ENCODE measurements at places on chromosomes 6 and 20.

DNA sequence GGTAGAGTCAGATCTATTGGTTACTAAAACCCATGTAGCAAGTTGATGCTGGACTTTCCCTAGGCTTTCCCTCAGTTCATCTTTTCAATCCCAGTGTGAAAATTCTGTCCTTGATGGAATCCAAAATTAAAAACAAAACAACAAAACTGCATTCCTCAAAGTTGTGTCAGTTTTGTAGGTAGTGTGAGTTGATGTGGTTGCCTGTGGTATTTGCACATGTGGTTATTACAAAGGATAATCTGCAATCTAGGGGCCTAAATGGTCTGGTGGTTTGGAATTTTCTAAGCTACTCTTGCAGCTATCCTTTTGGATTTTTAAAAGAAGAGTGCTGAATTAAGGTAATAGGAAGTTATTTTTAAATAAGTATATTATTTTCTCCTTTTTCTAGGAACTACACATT is 132.2 kb upstream of the SCGN start:
- DNase-seq, result no peak

DNA sequence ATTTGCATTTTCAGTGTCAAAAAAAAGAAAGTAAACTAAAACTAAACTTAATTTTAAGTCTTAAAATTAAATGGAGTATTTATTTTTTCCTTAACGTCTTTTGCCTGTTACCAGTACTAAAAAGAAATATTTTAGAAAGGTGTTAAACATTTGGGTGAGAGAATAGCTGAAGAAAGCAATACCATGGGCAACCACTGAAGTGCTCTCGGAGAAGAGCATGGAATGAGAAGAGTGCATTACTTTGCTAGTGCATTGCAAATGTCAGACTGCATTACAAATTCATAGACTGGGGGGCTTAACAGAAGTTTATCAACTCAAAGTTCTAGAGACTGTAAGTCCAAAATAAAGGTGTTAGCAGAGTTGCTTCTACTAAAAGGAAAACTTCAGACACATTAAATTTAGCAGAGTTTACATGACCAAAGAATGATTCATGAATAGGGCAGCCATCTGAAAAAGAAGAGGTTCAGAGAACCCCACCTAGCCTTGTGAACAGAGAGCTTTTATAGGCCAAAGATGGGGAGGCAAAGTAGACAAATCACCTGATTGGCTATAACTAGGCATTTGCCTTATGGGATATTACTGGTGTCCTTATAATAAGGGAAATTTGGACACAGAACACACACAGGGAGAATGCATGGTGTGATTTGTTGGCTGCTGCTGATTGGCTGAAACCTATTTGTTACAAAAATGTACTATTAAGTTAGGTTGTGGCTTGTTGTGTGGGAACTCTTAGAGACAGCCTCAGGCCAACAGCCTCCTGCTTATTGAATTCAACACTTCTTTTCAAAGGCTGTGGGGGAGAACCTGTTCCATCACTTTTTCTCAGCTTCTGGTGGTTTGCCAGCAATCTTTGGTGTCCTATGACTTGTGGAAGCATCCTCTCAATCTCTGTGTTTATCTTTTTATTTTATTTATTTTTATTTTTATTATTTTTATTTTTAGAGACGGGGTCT is 106.7 kb upstream of the RREB1 start:
- peak; percentile 9 for DNase-seq

DNA sequence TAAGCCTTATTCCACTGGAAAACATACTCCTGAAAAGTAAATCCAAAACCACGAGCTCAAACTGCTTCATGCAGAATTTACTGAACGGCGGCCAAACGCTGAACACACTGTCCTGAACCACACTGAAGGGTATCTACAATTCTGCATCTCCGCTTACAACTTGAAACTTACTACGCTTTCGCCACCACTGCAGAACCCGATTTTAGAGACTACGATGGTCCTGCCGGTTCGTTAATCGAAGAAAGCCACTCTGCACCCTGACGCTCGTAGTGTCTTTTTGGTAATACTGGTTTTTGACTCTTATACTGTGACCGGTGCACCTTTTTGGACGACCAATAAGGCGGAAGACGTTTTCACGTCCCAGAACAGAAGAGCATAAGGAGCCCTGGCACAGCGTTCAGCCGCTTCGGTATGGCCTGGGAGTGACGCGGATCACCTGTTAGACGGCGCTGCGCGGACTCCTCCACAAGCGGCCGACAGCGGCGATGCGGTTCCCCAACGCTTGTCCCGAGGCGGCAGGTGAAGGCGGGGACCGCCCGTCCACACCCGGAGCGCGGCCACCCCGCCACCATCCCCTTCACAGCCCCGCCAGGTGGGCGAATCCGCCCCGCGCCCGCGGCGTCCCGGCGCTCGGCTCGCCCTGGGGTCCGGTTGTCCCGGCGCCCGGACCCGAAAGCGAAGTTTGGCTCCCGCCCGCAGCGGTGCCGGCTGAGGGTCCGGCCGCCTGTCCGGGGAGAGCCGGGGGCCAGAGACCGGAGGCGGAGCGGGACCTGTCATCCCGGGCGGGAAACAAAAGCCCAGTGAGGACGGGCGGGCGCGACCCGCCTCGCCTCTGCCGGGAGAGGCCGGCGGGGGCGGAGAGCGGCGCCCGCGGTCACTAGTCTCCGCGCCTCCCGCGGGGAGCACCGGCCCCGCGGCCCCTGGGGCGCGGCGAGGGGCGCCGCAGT is 784 bp downstream of the FKBP5 start:
- DNase-seq, result peak; percentile 48

DNA sequence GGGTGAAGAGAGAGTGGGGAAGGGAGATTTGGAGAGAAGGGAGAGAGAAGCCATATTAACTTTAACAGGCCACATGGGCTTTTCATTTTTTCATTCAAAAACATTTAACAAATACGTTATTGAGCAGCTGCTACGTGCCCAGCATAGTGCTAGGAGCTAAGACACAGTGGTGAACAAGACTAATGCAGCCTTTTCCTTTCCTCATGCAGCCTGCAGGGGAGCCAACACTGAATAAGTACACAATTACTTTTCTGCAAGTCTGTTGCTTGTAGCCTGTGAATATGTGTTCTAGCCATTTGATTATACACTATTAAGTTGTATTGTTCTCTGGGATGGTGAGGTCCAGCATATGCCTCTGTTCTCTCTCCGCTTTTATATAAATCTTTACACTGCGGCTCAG is 1.9 kb upstream of the BLOC1S5 start:
- DNase-seq, result peak; percentile 14

DNA sequence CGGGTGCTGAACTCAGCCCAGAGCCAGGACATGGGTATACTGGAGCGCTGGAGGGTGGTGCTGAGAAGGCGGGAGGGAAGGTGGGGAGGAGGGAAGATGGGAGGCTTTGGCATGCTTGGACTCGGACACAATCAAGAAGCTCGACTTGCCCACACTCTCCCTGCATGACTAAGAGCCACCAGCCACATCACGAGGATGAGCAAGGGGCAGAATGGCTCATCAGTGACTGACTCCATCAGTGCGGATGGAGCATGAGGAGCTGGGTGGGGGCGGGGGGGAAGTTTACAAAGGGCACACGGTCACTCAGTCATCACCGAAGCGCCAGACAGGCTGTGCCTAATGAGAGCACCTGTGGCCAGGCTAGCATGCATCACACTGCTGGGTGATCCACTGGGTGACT is 222.8 kb downstream of the KIF16B start:
- no peak for DNase-seq

DNA sequence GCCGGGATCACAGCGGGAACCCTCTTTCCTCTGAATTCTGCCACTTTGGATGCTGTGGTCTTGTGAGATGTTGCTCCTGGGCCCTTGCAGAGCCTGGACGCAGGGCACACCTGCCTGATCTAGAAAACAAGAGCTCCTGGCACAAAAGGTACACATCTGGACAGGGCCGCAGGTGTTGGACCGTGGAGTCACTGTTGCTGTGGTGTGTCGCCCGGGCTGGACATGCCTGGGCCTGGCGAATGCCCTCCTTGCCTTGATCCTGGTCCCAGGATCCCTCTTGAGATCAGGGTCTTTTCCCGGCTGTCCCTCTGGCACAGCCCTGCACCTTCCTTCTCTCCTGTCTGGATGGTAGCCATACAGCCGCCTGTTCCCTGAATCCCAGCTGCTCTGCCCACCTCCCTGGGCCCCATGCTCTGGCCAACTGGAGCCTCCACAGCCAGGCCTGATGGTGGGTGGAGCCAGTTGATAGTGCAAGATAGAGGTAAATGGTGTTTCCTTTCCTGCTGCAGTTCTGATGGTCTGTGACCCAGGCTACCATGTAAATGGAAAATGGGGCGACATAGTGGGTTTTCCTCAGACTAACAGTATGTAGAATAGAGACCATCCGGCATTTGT is 5.0 kb downstream of the FOXP4 start:
- DNase-seq, result peak; percentile 57

GRCh38 chr6:81263531-81264168 is 488.8 kb downstream of the TENT5A start:
- no peak for DNase-seq

DNA sequence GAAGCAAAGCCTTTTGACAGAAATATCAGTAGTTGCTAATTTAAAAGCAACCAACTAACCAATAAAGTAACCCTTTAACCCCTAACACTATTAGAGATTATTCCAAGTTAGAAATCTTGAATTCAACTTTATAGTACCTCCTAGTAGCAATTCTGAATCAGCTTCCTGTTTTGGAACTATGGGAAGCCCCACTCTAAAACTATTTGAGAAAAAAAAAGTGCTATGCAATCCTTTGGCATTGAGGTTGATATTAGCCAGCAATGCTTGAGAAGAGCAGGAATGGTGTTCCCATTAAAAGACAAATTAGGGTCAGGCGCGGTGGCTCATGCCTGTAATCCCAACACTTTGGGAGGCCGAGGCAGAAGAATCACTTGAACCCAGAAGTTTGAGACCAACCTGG is 306.2 kb upstream of the ZFP64 start:
- DNase-seq, result no peak

DNA sequence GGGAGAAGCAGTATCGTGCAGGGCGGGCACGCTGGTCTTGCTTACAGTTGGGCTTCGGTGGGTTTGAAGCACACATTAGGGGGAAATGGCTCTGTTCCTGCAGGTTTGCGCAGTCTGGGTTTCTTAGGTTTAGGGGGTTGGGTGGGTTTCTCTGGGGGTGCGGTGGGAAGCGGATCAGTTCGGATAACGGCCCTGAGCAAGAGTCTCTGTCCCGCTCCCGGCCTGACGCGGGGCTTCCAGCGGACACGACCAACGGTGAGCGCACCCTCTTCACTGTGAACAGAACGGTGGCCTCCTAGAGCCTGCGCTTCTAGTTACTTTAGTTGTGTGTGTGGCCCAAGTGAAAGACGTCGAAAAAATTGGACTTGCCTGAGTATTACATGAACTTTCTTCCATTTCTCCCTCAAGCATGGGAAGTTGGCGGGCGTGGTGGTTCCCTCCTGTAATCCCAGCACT is 635 bp upstream of the ELOVL2 start:
- DNase-seq, result no peak

DNA sequence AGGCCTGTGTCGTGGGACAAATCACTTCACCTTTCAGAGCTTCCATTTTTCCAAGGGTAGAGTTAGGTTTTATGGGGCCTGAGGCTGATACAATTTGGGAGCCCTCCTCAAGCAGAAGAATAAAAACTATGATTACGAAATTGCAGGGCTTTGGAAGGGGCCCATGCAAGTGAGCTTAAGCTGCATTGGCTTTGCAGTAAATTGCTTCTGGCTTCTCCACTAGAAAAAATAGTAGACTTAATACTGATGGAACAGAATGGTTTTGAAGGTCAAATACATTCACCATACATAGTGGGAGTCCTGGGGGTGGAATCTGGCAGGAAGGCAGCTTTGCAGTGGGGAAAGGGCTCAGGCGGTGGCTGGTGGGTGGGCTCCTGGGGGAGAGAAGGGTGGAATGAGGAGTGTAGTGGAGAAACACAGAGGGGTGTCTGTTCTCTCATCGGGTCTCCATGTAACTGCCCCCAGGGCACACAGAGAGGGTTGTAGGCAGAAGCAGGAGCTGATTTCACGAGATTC is 55.9 kb upstream of the RNF24 start:
- DNase-seq, result no peak

GRCh38 chr6:83381949-83382348 is 48.9 kb downstream of the ME1 start:
- no peak for DNase-seq

DNA sequence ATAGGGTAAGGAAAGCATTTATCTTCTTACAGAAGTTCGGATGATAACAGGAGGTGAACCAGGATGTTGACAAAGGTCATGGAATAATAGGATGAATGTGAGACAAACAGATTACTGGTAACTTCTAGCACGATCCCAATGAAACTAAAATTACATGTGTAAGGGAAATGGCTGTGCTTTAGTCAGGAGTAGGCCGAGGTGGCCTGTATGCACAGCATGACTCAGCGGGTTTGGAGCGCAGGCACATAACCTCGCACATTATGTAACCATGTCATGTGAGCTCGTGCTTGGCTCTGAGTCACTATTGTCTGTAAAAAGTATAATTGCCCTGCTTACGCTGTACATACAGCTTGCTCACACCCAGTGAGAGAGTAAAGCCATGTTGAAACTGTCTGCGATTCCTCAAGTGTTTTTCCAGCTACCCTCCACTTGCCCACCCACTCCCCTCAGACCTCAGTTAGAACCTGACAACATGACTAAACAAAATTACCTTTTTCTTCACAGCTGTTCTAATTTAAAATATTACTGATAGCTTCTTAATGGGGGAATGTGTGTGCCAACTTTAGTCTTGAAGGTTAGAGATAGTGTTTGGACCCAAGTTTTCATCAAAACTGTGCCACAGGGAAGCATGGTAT is 8.2 kb downstream of the CYB5R4 start:
- peak; percentile 54 for DNase-seq

DNA sequence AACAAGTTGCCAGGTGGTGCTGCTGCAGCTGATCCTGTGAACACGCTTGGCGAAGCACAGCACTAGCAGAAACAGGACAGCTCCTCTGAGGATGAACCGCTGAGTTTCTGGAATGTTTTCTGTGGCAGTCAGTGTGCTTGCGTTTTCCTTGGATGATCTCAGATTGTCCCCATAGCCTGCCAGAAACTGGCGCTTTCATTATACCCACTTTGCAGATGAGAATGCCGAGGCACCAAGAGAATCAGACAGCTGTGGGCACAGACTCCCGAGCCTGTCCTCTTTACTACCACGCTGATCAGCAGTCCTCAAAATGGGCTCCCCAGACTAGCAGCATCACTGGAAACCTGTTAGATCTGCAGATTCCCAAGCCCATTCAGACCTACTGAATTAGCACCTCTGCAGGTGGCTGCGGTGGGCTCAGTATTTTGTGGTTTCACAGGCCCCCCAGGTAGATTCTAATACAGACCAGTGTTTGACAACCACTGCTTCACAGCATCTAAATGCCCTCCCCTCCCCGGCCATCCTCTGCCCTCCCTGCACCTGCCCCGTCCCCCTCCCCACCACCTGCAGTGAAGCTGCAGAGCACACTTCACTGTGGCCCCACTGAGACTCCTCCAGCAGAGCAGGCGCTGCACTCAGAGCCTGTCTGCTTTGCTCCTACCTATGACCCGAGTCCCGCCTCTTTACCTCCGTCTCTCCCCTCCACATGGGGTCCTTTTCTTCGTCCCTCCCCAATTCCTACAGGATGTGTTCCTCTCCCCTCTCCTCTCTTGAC is 29.6 kb downstream of the SPATA2 start:
- DNase-seq, result no peak
